ENCODE measurements at places on chromosomes 12 and 14. TPM values are rescaled to one million over a fixed set of nuclear protein-coding genes. Genes with fewer than 3 reads are reported as not detected.

Gene CTSG
- 9.8 TPM for total RNA-seq

Gene TAS2R8
- 0.58 TPM for total RNA-seq

GRCh38 chr12:29008786-29009185 lies 140.3 kb upstream of the FAR2 start:
- no peak for DNase-seq

- no peak for DNase-seq
Observed at GRCh38 chr12:26044592-26044991, 80.2 kb downstream of the BHLHE41 start.

- DNase-seq, result no peak
Observed at GRCh38 chr12:110705309-110705708, 16.4 kb upstream of the HVCN1 start.

DNA sequence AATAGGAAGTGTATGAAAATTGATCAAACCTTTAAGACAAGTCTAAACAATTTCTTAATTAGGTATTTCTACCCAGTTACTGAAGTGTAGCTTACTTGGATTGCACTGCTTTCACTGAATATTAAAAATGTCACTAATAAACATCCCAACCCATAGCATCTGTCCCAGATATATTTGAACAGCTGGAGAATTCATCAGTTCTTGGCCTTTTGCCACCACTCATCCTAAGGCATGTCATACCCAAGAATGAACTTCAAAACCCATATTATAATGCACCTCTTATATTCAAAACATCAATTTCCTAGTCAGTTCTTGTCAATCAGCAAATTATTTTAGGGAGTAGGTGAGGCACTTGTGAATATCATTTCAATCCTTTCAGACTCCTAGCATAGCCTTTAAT lies 392.3 kb downstream of the PAWR start:
- DNase-seq, result no peak

GRCh38 chr14:80940146-80940545 lies 1.4 kb downstream of the CEP128 start:
- no peak for DNase-seq
